ENCODE measurements at places on chromosomes 6 and 20.

GRCh38 chr6:34531580-34532201, 24.4 kb downstream of the SPDEF start:
- no peak for DNase-seq

DNA sequence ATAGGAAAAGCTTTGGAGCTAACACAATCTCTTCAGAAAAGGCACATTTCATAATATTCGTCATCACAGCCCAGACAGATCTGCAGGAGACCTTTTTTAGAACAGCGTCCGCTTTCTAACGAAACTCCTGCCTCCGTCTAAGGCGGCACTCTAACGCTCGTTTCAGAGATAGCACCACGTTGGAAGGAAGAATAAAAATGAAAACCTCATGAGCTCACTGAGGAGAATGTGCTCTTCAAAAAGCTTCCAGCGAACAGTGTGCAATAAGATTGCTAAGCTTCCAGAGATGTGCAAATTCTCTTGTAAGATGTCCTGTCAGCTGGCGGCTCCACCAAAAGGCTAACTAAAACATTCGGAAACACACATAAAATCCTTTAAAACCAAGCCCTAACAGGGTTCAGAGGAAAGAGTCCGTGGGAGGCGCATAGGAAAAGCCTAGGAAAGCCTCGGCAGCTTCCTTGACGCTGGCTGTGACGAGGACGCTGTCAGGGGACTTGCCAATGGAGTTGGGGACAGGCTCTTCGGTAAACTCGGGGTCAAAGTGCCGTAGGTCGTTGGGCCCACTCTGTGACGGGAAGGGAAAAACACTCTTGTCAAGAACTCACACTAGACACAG, 117.6 kb upstream of the SLC2A12 start:
- DNase-seq = no peak

GRCh38 chr20:15061955-15062354, 724.5 kb upstream of the FLRT3 start:
- no peak for DNase-seq

DNA sequence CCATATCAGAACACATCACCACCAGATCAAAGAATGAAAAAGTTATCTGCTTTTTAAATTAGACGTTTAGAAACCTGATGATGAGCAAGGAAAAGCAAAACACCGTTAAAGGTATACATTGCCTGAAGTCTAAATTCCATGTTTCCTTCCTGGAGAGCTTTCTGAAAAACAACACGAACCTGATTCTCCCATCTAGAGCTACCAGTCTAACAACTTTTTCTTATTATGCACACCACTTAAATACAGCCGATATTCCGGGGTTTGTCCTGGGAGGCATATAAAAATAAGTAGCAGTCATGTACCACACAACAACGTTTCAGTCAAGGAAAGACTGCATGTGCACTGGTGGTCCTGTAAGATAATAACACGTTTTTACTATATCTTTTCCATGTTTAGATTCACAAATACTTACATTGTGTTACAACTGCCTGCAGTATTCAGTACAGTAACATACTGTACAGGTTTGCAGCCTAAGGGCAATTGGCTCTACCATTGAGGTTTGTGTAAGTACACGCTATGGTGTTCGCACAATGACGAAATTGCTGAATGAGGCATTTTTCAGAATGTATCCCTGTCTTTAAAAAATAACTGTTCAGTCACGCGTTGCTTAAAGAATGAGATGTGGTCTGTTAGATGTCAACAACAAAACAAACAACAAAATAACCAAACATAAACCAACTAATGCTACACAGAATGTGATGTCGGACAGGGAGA, 19.1 kb upstream of the LYRM2 start:
- no peak for DNase-seq

DNA sequence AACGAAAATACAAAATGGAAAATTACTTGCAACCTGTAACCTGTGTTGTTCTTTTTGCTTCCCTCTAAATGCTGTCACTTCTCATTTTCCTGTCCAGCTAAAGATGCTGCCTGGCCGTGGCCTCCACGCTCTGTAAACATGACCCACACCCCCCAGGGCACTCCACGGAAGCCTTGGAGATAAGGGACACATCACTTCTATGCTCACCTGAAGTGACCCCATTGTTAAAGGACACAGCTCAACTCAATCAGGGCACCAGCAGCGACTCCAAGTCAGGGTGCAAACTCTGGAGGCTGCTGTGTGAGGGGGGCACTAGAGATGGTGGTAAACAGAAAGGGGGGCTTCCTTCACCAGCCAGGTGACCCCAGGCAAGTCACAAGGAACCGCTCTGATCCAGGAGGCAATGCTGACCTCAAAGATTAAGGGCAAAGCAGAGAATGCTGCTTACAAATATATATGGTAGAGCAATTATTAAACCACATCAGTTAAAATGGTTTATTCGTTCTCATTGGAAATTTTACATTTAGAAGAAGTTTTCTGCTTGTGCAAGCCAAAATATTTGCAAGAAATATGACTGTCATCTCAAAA, 13.2 kb downstream of the DIDO1 start:
- DNase-seq = no peak

- no peak for DNase-seq
These were observed 4.9 kb downstream of the SSTR4 start for GRCh38 chr20:23039885-23040508.

DNA sequence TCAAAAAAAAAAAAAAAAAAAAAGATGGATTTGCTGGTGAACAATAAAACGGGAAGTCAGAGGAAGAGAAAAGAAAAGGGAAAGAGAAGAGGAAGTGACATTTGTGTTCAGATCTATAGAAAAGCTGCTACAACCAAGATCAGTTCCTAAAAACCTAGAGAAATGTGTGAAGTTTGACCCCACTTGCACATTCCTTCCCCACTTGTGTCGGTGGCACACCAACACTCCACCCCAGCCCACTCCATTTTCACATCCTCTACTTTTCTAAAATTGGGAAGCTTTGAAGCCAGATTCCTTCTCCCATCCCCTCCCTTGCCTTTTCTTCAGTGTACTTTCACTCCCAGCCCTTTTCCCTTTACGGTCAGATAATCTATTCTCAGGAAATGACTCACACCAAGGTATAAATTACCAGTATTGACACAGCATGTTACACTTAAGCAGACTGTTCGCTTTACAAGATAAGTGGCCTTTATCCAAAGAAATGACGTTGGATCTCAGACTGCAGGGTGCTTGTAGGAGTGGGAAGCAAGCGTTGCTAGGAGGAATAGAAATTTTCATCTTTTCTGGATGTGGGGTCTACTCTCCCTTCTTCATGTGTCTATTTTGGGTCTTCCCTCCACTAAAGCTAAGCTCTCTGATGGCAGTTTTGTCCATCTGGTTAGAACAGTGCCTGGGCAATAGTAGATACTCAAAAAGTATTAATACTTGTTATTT, 92.5 kb upstream of the ADGRF1 start:
- no peak for DNase-seq

- no peak for DNase-seq
These were observed 86.3 kb upstream of the PREP start for GRCh38 chr6:105489216-105489530.

DNA sequence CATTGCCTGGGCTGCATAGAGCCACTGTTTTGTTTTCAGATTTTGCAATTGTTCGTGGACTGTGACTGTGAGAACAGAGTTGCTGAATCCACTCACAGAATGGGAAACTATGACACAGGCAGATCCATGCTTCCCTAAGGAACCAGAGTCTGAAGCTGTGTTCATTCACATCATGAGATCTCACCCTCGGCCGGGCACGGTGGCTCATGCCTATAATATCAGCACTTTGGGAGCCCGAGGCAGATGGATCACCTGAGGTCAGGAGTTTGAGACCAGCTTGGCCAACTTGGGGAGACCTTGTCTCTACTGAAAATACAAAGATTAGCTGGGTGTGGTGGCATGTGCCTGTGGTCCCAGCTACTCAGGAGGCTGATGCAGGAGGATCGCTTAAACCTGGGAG, 139.2 kb upstream of the SALL4 start:
- no peak for DNase-seq

DNA sequence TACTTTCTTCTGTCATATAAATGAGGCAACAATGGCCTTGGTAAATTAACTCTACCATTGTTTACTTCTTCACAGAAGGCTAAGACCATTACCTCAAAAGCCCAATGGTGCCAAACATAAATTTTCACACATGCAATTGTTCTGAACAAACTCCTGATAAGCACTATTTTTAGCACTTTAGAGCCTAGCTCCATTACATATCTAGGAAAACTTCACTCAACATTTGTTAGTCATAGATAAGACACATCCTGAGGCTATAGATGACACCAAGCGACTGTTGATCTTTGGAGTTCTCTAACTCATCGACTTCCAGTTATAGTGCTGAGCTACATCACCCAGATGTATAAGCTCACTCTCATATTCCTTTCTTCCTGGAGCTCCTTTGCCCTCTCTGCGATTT, 245.9 kb downstream of the EYS start:
- DNase-seq = no peak

- DNase-seq = no peak
These were observed 11.1 kb upstream of the CDK5RAP1 start for GRCh38 chr20:33412484-33412838.

GRCh38 chr20:328027-328974, 2.9 kb downstream of the SOX12 start:
- no peak for DNase-seq

DNA sequence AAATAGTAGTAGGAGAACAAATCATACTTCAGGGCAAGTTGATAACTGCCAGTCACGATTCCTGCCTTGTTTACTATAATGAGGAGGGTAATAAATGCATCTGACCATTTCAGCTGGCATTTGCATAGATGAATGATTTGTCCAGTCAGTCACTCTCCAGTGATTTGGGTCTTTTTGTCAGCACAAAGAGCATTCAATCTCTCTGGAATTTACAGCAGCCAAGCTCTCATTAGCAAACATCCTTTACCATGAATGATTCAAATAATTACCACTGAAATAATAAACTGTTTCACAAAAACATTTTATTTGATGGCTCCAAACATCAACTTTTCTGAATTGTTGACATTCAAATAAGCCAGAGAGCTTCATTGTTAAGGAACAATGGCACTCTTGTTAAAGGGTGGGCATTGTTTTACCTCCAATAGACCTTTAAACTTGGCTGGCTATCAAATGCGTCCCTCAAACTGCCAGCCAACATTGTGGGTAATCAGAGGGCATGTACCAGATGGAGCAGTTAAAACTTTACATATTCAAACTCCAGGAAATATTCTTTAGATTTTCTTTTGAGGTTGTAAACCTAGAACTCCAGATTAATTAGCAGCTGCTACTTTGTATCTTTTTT, 30.0 kb upstream of the FBXL4 start:
- DNase-seq = no peak

GRCh38 chr6:138092686-138093085, 14.5 kb downstream of the PERP start:
- DNase-seq = no peak

DNA sequence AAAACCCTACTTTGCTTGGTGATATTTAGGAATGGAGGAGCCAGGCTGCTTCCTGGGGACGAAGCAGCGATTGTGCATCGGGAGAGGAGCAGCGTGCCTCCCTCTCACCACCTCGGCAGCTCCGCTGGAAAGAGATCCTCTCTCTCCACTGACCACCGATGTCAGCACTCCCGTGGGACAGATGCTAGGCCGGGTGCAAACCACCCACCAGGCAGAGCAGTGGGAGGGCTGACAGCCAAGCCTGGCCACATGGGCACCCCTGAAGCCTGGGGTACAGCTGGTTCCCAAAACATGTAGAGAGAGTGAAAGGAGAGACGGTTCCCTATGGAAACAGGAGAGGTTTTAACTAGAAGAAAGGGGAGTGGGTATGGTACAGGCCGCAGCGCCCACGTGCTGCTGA, 220.0 kb downstream of the ANKRD60 start:
- no peak for DNase-seq

GRCh38 chr6:84517741-84518530, 246.5 kb downstream of the TBX18 start:
- no peak for DNase-seq

- no peak for DNase-seq
These were observed 572.7 kb downstream of the DHX35 start for GRCh38 chr20:39534846-39535245.

DNA sequence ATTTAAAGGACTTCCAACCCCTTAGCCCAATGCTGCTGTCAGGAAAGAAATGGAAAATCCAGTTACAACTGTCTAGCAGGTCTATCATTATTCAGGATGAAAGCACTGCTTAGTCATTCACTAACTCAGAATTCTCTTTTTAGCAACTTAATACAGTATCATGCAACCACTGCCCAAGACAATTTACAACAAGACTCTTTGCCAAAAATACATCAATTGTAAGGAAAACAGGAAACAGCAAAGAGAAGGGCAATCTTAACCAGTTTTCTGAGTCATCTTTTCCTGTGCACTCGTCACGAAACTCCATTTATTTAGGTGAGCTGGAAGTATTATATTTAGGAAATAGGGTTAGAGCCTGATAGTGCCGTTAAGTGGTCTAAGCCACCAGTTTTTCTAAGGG, 1197.7 kb upstream of the CITED2 start:
- no peak for DNase-seq

DNA sequence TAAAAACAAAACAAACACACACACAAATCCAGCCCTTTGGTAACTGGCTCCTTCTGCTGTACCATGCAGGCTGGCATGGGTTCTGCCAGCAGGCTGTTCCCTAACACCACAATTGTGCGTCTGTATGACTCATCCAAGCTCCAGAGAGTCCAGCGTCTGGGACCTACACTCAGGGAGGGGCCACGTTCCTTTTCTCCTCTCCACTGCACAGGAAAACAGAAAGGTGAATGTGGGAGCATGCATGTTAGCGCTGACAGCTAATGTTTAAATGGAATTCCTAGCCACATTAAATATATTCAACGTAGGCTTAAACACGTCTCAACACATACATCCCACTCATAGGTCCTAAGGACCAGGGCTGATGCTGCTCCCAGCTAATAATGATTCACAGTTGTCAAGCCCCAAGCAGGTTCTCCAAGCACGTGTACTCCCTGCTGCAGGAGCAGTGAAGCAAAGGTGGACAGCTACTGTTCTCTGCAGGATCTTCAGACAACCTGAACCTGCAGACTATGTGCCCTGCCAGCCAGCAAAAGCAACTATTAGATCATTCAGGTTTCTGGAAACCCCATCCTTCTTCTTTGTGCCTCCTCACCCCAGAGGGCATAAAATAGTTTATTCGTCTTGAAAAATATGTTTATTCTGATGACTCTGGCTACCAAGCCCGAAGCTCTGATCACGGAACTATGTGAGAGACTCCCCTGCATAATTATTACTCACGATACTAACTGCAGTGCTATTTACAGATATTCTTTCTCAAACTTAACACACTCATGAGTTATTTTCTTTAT, 20.9 kb downstream of the MAP1LC3A start:
- no peak for DNase-seq

GRCh38 chr6:41527721-41528408, 18.3 kb upstream of the FOXP4 start:
- no peak for DNase-seq

GRCh38 chr6:129628101-129628815, 81.7 kb downstream of the ARHGAP18 start:
- DNase-seq = no peak

- no peak for DNase-seq
These were observed 13.1 kb upstream of the CST7 start for GRCh38 chr20:24935766-24936525.

GRCh38 chr6:45737331-45738056, 278.2 kb downstream of the CLIC5 start:
- DNase-seq = no peak

Measured in stimulated activated CD8-positive, alpha-beta memory T cell treated with anti-CD3 and anti-CD28 coated beads, Interleukin-4, amount 100 ng/mL, for 1 hour (primary cell).